CD4-positive, alpha-beta T cell treated with Interleukin-1 beta for 1 hour (primary cell): ENCODE measurements at places on chromosomes 4 and X.
A peak's percentile ranks its signal among the peaks of the same experiment; 100 is the strongest.

DNA sequence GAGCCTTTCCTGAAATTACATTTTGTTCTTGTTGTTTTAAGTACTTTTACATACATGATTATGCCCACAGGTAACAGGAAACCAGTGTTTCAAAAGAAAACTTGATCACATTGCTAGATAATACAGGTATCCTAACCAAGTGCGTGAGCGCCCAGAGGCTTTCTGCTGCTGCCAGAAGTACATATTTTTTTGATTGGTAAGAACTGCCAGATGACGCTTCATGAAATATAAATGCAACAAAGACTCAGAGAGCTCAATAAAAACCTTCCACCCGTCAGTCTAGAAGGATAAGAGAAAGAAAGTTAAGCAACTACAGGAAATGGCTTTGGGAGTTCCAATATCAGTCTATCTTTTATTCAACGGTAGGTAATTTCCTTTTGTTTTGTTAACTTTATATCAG, at the start of gene EPGN:
TSS of gene EPGN (plus strand) at position 256 of the 400 bp plus-strand sequence. CDS start at position 320, 64 bp downstream.
- DNase-seq, result no peak

DNA sequence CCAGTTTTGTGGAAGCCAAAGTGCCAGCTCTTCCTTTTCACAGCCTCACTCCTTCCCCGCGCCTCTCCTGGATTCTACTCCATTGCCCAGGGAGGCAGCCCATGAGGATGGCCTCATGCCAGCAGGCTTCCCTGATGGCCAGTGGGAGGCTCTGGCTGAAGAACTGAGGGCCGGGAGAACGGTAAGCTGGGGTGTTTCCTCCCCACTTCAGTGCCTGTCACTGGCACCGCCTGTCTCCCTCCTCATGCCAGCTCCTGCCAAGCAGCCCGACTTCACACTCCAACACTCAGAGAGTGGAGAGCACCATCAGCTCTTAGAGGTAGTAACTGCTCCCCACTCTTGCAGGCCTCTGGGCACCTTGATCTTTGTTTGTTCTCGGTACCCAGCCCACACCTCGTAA, 46.9 kb upstream of the STIM2 start:
- DNase-seq, result no peak

- no peak for DNase-seq
These were observed 3.7 kb downstream of the HHIP start for GRCh38 chr4:144649646-144650045.

DNA sequence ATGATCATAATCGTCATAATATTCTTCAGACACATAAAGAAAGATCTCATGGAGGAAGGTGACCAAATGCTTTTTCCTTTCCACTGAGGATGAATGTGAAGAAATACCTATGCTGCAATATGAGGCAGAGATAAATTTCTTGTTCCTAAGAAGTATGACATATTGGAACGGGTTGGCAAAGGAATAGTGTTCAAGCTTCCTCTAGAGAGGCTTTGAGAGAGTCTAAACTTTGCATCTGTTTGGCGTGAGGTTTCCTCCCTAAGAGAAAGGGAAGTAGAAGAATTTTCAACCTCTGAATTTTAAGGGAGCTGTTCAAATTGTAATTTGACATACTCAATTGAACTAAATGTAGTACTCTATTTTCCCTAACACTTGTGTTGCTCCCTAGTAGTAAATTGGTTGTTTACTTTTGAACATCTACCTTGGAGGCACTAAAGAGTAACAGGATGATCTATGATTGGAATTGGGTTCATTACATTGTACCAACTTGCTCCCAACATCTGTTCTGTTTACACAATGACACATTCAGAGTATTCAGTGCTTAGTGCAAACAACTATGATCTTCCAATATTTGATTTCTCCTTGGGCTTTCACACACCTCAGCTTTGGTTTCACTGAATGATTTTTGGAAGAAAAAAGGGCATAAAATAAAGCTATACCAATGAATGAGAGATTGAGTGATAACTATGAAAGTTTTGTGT, 122.0 kb downstream of the CORIN start:
- no peak for DNase-seq

- DNase-seq, result no peak
These were observed 98.0 kb downstream of the CLCN4 start for GRCh38 chrX:10254739-10255138.

GRCh38 chrX:149569770-149570169, 17.5 kb downstream of the MAGEA9B start:
- DNase-seq, result no peak

- no peak for DNase-seq
These were observed 17.5 kb downstream of the RFC1 start for GRCh38 chr4:39348371-39349315.

DNA sequence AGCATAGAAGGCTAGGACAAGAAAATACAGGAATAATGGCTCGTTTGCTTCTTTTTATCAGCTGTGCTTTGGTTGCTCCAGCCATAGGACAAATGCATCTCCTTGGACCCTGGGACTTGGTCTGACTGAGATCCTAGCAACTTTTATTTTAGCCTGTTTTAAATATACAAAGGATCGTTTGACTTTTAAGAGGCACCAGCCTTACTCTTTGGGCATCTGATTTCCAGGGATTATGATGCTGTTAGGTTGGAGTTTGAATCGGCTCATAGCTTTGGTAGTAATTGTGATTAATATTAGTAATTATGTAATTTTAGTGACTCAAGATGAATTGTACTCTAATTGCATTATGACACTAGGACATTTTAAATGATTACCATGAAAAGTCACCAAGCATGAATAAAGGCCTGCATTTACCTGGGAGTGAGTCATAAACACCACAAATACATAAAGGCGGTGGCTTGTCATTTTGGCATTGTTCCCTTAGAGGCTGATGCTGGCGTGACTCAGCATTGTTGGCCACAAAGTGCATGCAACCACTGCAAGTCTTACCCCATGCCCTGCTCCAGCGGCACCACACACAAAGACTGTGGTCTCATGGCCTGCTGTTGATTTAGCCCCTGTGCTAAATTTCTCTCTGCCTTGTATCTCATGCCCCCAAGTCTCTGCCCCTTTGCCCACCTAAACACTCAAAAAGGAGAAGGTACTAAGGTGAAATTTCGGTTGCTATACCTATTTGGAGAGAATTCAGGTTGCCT, 12.4 kb downstream of the GPAT3 start:
- DNase-seq, result peak; percentile 74

DNA sequence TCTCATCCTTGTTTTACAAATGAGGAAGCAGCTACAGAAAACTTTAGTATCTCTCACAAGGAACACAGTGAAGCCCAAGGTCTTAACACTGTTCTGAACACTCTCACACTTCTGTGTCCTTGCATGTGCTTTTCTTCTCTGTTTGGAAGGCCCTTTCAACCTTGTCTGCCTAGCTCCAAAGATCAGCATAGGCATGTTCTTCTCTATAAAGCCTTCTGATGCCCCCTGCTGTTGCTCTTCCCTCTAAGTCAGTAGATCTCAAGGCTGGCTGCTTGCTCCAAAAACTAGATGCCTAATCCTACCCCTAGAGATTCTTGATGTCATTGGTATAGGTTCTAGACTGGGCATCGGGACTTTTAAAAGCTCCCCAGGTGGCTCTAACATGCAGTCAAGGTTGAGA, 5.9 kb downstream of the APOO start:
- DNase-seq, result peak; percentile 45

- no peak for DNase-seq
These were observed 41.0 kb upstream of the UCP1 start for GRCh38 chr4:140609548-140610425.

DNA sequence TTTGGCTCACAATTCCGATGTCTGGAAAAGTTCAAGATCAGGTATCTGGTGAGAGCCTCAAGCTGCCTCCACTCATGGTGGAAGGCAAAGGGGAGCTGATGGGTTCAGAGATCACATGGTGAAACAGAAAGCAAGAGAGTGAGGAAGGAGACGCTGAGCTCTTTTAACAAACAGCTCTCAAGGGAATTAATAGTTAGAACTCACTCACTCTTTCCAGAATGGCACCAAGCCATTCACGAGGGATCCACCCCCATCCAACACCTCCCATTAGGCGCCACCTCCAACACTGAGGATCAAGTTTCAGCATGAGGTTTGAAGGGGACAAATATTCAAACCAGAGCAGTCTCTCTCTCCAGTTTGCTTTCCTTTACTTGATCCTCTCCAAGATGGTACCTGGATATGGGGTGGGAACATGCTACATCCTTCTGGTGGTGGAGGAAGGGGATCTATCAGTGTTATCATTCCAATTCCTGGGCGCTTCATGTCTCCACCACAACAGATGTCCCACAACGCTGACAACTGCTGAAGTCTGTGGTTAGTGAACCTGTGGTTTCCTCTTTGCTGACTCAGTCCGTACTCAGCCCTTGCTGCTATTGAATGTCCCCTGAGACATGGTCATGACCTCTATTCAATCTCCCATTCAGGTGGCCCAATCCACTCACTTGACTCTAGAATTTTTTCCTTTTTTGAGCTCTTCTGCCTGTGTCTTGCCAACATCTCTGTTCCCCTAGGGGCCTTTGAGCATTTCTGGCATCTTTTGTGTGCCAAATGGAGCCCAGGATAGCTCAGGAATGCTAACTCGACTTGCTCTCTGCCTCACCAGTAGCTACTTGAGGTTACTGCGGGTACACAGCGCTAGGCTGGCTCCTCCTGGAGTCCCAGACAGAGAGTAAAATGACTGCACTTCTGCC, 395.2 kb downstream of the MID1IP1 start:
- peak; percentile 46 for DNase-seq
